ENCODE measurements at places on chromosomes 5 and 9.

GRCh38 chr9:129626079-129626624 is at the start of gene NTMT1:
TSS of gene NTMT1 (plus strand) at chr9:129626163. CDS start at chr9:129632704, 6,541 bp downstream.
- DNase-seq, result peak; percentile 89

DNA sequence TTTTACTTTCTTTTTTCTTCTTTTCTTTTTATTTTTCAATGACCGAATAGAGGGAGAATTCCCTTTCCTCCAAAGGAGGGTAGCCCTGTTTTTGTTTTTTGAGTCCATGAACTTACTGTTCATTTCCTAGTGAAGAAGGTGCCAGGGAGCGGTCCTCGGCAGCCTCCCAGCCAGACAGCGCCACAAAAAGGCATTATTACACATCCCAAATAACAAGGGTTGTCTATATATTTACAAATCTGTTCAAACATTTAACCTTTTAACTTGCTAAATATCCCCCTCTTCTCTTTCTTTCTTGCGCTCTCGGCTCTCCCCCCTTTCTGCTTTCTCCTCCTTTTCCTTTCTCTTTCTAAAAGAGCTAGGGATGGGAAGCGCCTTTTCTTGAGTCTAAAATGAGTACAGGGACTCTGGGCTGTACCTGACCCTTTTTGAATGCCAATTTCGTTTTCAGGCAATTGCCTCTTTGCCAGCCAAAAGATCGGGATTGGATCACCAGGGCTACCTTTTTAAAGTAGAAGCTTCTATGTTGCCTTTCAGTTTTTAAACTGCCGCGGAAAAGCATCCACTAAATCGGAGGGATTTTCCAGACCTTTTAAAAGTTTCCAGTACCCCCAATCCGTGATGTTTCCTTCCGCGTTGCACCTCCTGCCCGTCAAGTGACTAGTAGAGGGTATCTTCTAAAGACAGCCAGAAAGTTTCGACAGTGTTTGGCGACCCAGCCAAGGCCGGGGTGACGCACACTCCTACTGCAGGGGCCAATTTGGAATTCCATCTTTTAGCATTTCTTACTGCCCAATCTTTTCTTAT is 125.6 kb downstream of the TMEM161B start:
- DNase-seq, result no peak

DNA sequence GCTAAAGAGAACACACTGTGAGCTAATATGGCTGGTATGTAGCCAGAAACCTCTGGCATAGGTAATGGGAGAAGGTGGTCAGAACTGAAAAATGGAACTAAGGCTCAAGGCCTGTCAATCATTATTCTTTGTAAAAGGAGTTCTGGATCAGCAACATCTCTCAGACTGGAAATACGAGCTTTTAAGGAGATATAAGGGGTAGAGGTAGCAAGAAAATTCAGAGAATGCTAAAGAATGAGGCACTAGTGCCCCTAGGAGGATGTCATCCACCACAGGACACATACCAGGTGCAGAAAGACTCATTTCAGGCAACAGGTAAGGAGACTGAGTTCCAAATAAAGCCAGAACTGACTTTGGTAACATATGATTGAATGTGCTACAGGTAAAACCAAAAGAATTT is 18.9 kb upstream of the MOCS2 start:
- DNase-seq, result no peak

DNA sequence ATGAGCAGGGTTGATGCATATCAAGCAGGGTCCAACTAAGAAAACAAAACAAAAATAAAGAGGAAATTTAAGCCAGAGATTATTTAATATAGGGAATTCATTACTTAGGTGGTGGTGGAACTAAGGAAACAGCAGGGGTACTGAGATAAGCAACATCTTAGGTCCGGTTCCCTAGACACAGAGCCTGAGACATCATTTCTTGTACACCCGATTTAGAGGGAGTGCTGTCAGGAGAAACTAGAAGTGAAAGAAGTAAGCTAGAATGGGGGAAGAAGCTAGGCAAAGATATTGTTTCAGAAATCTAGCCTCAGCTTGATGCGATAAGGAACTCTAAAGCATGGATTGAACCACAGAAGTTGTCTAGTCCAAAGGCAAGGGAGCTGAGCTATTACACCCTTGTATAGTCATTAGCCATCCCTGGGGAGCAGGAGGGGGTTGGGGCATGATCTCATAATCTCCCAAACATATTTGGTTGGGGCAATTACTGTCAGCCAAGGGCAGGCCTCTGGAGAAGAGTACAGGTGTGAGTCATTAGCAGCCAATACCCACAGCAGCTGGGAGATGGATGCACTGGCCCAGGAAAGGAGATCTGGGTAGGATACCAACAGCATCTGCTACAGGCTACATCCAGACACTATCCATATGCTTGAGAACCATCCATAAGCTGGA is 194.5 kb downstream of the ARL15 start:
- DNase-seq, result peak; percentile 66

DNA sequence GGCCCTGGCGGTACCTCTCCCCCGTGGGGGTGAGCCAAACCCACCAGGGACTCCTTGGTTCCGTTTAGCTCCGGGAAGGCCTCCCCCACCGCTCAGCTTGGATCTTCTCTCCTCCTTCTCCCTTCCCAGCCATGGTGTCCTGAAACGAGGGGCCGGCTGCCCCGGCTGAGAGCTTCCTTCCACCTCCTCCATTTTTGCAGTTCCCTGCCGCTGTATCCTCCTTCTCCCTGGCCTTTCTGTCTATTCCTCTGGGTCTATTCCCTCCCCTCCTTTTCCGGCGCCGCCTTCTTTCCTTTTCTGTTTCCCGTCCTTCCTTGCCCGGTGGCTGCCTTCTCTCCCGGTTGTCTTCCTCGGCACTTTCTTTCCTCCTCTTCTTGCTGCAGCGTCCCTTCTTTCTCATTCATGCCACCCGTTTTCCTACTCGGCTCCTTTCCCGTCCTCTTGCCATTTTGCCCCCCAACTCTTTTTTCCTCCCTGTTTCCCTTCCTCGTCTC is 110.4 kb downstream of the LIFR start:
- no peak for DNase-seq

DNA sequence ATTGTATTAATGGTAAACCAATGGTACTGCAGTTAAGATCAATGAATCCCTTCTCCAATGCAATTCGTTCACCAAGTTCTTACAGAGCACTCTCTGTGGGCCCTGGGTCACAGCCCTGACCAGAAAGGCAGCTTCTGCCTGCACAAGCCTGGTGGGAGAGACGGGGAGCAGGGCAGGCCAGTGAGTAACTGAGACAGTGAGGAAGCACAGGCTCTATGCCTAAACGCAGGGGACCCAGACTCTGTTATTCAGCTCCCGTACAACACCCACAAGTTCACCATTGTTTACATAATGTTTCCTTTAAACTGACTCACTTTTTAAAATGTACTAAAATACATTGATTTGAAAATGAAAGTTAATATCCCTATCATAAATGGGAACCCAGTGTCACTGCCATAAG is 40.5 kb upstream of the CTSL start:
- no peak for DNase-seq
